ENCODE measurements at places on chromosomes 12 and 14.

DNA sequence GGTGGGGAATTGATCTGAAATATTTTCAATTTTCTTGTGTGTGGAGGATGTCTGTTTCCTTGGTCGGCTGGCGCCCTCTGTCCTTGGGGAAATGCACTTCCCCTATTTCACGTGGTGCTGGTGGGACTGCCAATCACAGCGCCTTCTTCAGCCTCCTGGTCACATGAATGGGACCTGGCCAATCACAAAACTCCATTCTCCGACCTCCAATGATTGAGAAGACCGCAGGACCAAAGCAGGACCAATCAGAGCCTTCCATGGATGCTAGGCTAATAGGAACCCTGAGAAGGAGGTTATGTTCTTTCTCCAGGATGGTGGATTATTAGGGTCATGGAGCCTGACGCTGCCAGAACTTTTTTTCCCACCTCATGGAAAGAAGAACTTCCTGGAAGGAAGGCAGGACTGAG lies 188.7 kb downstream of the TTC8 start:
- DNase-seq = no peak

- DNase-seq = no peak
Observed at GRCh38 chr14:92673601-92674150, 74.8 kb downstream of the LGMN start.

- DNase-seq = peak; percentile 36
Observed at GRCh38 chr12:26204612-26205289, 9.4 kb downstream of the SSPN start.

- DNase-seq = no peak
Observed at GRCh38 chr14:104184506-104184905, 46.1 kb downstream of the KIF26A start.

GRCh38 chr14:24965578-24965933 lies 84.4 kb downstream of the STXBP6 start:
- no peak for DNase-seq

DNA sequence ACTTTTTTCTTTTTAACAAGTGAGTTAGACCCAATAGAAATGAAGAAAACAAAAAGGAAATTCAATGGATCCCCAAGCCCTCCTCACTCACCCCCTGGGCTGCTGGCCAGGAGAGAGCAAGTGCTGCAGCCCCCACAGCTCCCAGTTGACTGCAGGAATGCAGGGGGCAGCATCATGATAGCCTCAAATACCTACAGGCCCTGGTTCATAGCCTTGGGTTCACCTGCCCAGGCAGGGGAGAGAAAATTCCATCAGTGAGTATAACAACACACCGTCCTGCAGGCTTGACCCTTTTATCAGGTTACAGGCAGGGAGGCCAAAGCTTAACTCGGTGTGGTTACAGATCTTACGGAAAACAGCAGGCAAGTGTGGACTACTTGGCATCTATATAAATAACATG lies 76.3 kb downstream of the PHLDA1 start:
- DNase-seq = no peak

All from hindlimb muscle (tissue), 1 donor.